ENCODE measurements at places on chromosomes 1 and 21. TPM values are rescaled to one million over a fixed set of nuclear protein-coding genes. Genes with fewer than 3 reads are reported as not detected.

DNA sequence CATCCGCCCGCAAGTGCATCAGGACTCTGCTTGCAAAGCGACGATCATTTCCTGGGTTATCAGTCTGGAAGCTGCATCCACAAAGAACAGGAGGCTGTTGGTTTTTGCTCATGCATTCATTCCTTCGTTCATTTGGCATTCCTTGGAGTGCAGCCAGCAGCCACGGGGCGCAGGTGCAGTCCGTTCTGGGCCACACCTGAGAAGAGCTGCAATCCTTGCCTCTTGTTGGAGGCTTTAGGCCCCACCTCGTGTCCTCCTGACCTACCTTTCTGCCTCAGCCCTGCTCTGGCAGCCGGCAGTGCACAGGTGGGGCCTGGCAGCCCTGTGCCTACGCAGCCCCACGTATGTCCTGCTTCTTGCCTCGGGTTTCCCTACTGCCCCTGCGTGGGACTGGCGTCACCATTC is 19.6 kb upstream of the C2CD2 start:
- no peak for DNase-seq

DNA sequence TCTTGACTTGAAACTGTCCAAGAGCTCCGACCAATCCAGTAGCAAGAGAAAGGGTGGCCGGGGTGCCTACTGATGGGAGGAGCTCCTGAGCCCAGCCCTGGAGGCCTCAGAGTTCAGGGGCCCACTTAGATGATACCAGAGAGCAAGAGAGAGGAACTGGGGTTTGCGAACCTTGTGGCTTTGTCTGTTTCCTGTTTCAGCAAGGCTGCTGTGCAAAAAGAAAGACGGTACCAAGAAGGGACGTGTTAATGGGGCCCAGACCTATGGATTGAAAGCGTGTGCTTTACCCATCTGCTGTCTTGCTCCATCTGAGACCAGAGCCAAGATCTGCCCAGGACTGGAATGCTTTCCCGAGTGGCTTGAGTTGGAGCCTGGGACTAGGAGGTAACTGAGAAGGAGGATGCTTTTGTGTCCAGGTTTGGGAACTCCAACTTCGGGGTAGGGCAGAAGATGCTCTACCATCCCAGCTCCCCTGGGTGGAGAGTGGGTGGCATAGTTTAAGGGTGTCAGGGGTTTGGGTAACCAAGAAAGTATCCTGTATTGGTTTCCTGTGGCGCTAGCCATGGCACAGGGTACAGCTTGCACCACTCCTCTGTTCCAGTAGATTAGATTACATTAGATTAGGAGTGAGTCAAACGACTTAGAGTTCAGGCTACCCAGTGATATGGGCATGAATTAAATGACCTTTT is at the start of gene TRAF3IP3:
TSS of gene TRAF3IP3 (plus strand) at position 128 of the 689 bp plus-strand sequence. CDS start 3,987 bp downstream, outside the sequence.
- DNase-seq = peak; percentile 86

Gene LRRC8C
- 8.8 TPM for total RNA-seq

Gene CAPN9
- not detected for total RNA-seq

All from OCI-LY7 (cell line).